ENCODE measurements at places on chromosomes 6 and 20. TPM values are rescaled to one million over a fixed set of nuclear protein-coding genes. Genes with fewer than 3 reads are reported as not detected.
A peak's percentile ranks its signal among the peaks of the same experiment; 100 is the strongest.

- DNase-seq: no peak
Observed at GRCh38 chr6:1552296-1552761, 57.4 kb upstream of the FOXC1 start.

Gene SMOC2
- total RNA-seq: 5.9 TPM

- no peak for DNase-seq
Observed at GRCh38 chr6:117601811-117602150, 530 bp downstream of the GOPC start.

DNA sequence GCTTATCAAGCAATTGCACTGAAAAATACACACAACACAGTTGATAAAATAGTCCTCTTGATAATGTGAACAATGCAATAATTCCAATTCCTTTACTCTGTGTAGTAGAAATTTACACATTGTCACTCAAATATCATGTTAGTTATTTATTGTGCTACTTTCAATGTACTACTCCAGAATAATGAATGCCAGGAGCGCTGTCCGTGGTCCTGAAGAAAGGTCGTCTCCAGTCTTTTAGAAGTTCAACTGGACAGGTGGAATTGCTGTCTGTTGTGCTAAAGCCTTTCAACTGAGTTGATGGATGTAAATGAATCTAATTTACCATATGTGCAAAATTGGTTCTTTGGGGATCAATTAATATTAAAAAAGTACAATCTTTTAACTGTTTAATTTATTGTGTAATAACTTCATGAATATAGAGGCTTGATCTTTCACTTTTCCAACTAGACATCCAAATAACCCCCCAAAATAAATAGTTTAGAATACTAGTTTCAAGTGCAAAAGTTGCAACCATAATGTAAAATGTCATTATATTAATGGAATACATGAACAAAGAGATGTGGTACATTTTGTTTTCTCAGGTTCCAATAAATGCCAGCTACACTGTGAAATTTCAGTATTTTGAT is 3.2 kb downstream of the GRIK2 start:
- peak; percentile 73 for DNase-seq

Gene TMEM244
- not detected for total RNA-seq

Gene PAX1
- 3.3 TPM for total RNA-seq

Gene NKX2-4
- not detected for total RNA-seq

- DNase-seq: no peak
Observed at GRCh38 chr6:169038691-169039090, 215.0 kb downstream of the THBS2 start.

- no peak for DNase-seq
Observed at GRCh38 chr6:2514965-2515543, 235.7 kb downstream of the MYLK4 start.

Gene MYB
- total RNA-seq: 5.6 TPM

Gene YWHAB
- total RNA-seq: 125 TPM

GRCh38 chr6:39432330-39433025 is 110.0 kb upstream of the KCNK16 start:
- DNase-seq: no peak

DNA sequence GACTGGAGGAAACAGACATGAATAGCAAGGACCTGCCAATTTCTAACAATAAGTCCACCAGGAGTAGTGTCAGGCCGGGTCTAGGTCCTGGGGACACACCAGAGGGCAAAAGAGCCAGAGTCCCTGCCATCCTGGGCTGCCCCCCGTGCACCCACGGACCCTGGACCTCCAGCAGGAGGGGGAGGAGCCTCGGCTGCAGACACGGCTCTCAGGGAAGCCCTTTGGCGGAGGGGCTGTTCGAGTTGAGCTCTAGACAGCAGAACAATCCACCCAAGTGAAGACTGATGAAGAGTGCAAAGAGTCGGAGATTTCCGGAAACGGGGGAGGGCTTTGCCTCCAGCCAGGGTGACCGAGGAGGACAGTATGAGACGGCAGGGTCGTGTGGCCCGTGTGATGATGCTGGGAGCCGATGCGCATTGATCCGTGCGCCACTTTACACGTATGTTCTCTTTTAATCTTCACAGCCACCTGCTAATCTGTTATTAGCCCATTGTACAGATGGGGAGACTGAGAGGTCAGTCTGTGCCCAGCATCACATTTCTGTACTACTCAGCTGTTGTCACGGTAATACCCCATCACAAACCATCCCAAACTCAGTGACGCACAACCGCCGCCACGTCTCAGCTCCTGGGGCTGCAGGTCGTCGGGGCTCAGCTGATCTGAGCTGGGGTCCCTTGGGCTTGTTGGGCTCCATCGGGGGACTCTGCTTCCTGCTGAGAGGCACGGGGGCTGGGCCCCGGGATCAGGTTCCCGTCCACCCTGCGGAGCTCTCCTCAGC is 502.0 kb downstream of the PREX1 start:
- no peak for DNase-seq

DNA sequence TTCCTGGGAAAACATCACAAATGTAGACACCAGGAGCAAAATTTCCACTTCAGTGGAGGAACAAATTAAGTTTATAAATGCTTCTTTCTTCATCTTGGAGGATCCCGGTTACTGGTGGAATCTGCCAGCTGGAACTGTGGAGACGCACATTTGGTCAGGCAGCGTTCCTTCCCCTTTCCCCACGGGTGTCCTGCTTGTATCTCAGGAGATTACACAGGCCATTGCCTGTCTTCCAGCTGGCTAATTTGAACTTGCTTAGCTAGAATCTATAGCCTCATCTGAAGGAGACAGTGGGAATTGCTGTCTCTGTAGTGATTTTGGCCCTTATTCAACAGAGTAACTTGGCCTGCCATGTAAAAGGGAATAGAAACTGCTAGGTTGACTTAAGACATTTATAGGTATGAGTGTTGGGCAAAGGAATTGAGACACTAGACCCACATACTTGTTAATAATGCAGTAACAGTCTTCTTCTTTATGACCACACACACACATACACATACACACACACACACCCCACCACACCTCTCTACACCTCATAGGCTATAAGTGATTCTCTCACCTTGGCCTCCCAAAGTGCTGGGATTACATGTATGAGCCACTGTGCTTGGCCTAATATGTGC is 34.4 kb downstream of the TSBP1 start:
- no peak for DNase-seq

Gene B3GALT4
- total RNA-seq: 5.7 TPM

DNA sequence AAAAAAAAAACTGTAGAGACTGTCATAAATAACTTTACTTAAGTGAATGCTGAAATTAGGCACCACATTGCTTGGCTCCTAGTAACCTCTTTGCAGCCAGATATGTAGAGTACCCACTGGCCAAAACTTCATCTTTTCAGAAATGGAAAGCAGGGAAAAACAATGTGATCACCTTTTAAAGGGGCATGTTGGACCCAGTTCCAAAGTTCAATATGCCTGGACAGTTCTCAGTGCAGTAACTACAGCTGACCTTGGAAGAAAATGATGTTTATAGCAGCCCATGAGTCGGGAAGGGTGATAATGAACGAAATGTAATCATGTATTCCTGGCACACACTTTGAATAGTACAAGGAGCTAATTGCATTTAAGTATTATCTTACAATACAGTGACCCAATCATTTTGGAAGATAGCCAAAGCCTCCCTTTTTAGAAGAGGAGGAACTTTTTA is 93.6 kb upstream of the TAB2 start:
- no peak for DNase-seq

GRCh38 chr6:167279766-167280446 is 11.2 kb upstream of the UNC93A start:
- no peak for DNase-seq

Gene GNMT
- 1.7 TPM for total RNA-seq

DNA sequence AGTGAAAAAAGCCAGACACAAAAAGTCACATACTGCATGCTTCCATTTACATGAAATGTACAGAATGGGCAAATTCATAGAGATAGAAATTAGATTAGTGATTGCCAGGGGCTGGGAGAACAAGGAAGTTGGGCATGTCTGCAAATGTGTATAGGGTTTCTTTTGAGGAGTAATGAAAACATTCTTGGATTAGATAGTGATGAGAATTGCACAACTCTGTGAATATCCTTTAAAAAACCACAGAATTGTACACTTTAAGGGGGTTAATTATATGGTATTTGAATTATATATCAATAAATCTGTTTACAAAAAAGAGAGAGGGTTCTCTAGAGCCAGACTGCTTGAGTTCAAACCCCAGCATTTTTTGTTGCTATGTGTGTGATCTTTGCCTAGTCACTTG is 188.1 kb downstream of the CDC5L start:
- DNase-seq: no peak

GRCh38 chr20:4546786-4547185 is 174.9 kb upstream of the PRND start:
- no peak for DNase-seq

- no peak for DNase-seq
Observed at GRCh38 chr6:76509397-76509796, 436.9 kb upstream of the IMPG1 start.

DNA sequence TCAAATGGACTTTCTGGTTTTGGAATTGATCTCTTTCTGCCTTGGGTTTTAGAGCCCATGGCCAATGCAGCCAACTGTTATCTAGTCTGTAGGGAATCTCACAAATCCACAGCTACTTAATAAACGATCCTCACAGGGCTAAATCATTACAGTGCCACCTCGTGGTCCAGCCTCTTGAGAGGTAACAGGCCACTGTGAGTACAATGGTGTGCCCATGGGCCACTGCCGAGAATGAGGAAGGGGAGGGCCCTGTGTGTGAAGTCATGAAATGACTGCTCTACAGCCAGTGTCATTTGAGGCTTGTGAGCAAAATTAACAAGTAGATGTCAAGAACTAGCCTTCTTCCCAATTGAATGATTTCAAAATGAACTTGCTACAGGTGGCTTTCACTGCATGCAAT is 54.3 kb upstream of the GMPR start:
- no peak for DNase-seq

- no peak for DNase-seq
Observed at GRCh38 chr20:33662172-33662571, at the start of gene C20orf144. C20orf144 (plus strand) TSS chr20:33662327; CDS start chr20:33662346, 19 bp downstream.

- DNase-seq: no peak
Observed at GRCh38 chr6:142942238-142942637, 2.7 kb downstream of the HIVEP2 start.

DNA sequence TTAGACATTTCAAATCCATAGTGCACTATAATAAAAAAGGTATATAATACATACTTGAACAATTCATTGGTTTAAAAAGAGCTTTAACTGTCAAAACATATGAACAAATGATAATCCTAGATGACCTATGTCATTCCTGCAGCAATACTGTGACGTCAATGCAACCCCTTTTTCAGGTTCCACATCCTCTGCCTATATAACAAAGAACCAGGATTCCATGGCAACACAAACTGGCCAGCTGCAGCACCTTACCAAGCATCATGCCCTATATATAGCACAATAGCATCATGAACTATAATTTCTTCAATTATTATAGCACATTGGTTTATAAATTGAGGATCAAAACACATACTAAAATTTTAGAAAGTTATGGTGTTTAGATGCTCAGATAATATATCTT is 578 bp upstream of the PTCHD4 start:
- DNase-seq: no peak

DNA sequence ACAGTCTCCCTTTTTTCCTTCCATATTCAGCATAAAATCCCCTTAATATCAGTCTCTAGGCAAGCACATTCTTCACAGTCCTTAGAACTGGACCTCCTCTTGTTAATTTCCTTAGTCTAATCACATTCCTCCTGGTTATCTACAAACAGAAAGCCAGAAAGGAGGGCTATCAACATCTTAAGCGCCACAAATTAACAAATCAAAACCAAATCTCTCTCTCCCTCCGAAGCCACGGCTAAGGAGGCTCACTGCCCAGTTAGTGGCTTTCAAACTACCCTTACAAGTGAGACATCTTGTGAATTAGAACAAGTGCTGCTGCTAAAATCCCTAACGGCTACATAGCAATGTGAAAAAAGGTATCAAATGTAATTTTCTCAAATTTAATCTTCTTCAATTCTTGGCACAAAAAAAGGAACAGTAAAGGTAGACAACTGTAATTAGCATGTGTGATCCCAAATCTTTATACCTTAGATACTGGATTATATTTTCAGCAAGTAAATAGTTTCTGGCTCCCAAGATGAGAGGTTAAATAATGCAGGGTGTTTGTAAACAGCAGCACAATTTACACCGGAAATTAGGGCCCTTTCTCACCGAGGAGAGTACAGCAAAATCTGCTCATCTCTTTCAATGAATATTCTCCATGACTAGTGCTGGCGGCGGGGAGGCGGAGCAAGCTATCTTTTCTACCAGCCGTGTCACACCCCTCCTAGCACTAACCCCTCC is 1.4 kb upstream of the TRIM39 start:
- no peak for DNase-seq

Gene ULBP3
- total RNA-seq: 16.2 TPM

DNA sequence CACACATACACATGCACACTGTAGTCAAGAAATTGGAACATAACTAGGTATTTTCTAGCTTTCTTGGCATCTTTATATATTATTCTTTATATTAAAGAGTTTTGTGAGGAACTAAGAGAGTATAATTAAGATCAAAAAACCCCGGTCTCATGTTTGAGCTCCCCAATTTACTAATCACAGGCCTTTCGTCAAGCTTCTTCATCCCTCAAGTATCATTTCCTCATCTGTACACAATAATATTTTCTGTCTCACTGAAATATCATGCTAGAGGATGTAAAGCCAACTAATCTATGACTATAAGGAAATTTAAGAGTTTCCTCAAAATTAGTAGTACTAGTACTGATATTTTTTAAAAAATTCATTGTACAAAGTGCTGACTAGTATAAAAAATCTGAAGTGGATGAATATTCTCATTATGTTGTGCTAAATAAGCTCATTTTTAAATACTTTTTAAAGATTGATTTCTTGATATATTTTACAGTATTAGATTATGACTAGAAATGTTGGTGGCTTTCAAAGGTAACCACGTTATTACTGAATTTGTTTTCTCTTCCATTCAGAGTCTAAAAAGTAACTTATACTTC is 28.0 kb downstream of the PEX3 start:
- DNase-seq: no peak

DNA sequence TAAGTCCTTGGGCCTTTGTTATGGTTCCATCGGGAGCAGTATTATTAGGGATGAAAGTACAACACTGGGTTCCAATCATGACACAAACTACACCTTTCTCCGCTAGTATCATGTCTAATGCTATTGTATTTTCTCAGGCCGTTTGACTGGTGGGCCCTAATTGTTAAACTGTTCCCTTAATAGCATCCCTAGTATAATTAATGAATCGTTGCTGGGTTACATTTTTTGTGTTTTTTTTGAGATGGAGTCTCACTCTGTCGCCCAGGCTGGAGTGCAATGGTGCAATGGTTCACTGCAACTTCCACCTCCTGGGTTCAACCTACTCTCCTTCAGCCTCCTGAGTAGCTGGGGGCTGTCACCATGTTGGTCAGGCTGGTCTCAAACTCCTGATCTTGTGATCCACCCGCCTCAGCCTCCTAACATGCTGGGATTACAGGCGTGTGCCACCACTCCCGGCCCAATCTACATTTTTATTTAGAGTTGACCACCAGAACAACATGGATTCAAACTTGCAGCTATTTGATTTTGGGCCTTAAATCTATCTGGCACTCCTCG is 4.1 kb upstream of the ZNFX1 start:
- DNase-seq: no peak

Gene PBOV1
- total RNA-seq: not detected

Gene THBD
- 0.19 TPM for total RNA-seq

Gene TP53TG5
- total RNA-seq: not detected

Gene BTNL2
- total RNA-seq: not detected
